Bone marrow (tissue), 2 donors: ENCODE measurements at places on chromosomes 7 and 10.

- no peak for DNase-seq
Observed at GRCh38 chr7:117014099-117014656, 60.9 kb downstream of the ST7 start.

GRCh38 chr10:117896517-117896916 is 150.2 kb downstream of the RAB11FIP2 start:
- DNase-seq, result no peak

DNA sequence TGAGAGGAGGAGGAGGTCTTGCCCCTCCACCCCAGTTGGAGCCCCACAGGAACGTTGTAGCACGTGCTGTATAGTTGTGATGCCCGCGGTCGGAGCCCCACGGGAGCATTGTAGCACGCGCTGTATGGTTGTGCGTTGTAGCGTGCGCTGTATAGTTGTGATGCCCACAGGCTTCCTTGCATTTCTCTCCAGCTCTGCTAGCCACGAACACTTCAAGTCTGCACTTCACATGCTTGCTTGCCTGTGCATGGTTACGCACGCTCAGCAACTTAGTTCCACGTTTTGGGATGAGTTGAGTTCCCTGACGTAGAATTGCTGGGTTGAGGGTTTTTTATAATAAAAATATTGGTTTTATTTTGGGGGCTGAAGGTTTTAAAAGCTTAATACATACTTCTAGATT is 41.6 kb downstream of the DNAJB6 start:
- DNase-seq, result no peak

DNA sequence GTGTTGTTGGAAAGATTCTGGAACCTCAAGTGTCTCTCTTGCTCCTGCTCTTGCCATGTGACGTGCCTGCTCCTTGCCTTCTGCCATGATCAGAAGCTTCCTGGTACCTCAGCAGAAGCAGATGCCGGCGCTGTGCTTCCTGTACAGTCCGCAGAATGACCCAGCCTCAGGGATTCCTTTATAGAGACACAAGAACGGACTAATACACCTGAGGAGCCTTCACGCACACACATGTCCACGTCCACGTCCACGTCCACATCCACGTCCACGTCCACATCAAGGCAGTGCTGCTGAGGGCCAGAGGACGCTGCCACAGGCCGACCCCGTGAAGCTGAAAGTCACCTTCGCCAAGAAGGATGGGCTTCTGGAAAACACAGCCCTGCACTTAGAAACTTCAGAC is 190.1 kb downstream of the MAD1L1 start:
- DNase-seq, result no peak

DNA sequence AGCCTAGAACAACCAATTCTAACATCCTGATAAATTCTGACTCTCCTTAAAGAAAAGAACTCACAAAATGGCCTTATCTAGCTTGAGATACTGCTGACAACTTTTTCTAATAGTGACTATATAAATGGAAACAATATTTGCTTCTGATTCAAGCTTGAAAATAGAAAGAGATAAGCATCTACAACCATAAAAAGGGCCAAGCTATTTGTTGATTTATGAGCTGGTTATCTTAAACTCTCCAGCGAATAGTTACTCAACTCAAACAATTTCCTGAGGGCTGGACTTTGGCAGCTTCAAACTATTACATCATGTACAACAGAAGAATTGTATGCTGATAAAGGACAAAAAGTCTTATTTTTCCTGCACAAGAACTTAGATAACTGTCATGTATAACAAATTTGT is 4.6 kb downstream of the USP54 start:
- no peak for DNase-seq

DNA sequence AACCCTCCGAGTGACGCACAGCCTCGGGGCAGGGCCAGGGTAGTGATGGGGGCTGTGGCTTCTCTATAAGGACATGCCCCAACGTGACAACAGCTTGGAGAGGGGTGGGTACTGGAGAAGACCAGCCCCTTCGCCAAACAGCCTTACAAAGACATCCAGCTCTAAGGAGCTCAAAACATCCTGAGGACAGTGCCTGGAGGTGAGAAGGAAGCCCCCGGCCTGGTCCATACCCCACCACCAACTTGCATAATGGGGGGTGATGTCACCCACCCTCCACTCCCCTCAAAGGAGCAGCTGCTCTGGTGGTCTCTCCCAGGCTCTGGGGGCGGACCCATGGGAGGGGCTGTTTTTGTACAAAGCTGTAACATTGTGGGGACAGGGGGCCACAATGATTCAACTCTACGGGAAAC is 15.1 kb downstream of the PRSS2 start:
- no peak for DNase-seq

DNA sequence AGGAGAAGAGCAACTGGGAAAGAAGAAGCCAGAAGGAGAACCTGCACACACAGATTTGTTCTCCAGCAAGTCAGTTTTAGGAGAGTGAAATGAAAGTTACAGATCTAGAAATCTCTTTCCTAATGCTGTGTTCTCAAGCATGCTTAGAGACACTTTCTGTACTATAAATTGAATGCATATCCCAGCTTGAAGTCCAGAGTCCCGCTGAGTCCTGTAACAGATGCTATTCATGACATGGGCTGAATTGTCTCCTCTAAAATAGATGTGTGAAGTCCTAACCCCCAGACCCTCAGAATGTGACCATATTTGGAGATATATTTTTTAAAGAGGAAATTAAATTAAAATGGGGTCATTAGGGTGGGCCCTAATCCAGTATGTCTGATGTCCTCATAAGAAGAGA is 46.9 kb upstream of the GJD4 start:
- DNase-seq, result no peak

- DNase-seq, result no peak
Observed at GRCh38 chr10:79140085-79140793, 71.5 kb downstream of the ZMIZ1 start.

DNA sequence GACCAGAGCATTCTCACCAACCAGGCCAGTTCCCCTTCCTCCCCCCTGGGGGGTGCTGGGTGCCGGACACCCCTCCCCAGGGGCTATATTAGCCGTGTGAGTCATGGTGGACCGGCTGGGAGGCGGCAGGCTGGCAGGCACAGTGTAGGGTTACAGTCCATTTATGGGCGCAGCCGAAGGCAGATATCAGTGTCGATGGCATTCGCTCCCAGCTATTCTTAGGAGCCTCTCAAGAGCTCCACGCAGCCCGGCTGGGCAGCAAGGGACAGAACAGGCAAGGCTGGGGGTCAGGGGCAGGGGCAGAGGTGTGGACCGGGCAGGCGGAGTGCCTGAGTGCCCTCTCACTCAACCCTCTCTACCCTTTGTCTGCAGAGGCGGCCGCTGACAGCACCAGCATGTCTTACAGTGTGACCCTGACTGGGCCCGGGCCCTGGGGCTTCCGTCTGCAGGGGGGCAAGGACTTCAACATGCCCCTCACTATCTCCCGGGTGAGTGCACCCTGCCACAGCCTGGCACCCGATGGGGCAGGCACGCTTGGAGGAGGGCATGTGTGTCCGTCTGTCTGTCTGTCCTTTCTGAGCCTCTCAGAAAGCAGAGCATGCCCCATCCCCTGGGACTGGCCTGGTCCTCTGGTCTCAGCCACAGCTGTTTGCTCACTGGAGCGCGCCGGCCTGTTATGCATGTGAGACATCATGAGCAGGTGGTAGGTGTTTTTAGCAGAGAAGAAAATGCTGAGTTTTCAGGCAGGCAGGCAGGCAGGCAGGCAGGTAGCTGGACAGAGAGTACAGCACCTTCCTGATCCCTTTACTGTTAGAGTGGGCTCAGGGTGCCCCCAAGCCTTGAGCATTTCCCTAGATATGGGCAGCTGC is at the start of gene LDB3:
LDB3 (plus strand) TSS at position 215 of the 869 bp plus-strand sequence; CDS start at position 396, 181 bp downstream.
- no peak for DNase-seq

DNA sequence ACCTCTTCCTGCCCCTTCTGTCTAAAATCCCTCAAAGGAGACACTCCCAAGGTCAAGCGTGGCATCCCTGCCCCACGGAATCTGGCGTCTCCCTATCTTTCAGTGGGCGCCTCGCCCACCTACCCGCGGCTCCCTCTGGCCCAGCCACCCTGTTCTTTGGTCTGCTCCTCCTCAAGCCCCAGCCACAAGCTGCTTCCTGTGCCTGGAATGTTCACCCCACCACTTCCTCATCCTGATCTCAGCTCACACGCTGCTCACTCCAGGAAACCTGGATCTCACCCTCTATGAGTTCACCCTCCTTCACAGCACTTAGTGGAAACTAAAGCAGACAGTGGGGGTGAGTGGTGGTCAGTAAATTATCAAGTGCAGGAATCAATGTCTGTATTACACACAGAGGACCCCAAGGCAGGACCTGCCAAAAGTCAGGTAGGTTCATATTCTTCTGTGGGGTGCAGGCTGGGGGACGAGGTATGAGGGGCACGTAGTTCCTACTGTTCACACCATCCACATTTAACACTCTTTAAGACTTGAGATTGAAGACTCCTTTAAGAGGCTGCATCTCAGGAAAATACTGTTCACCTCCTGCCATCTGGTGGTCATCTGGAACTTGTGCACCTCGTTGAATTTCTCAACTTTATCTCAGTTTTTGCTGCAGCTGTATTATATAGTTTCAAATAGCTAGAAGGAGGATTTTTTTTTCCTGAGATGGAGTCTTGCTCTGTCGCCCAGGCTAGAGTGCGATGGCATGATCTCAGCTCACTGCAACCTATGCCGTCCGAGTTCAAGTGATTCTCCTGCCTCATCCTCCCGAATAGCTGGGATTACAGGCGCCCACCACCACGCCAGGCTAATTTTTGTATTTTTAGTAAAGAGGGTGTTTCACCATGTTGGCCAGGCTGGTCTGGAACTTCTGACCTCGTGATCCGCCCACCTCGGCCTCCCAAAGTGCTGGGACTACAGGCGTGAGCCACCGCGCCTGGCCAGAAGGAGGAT is 166.6 kb downstream of the ARHGAP21 start:
- peak; percentile 29 for DNase-seq

GRCh38 chr10:86957471-86958115 is at the start of gene MMRN2:
Gene MMRN2 (minus strand): TSS chr10:86957615. CDS start chr10:86957541, 74 bp downstream.
- no peak for DNase-seq

DNA sequence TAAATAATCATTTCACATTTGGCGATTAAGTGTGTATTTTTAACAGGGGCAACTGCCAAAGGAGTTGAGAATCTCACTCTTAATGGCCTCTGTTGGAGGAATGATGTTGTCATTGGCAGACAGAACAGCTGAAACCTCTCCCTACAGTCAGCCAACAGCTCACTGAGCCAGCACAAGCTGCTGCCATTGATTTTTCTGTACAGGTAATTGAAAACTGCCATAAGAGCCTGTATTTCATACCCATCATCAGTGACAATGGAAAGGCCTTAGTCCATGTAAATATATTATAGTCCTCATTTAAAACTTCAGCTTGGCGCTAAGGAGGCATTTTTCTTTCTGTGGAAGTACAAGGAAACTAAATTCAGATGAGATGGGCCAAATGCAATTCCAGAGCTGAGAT is 28.1 kb upstream of the PTN start:
- DNase-seq, result no peak

DNA sequence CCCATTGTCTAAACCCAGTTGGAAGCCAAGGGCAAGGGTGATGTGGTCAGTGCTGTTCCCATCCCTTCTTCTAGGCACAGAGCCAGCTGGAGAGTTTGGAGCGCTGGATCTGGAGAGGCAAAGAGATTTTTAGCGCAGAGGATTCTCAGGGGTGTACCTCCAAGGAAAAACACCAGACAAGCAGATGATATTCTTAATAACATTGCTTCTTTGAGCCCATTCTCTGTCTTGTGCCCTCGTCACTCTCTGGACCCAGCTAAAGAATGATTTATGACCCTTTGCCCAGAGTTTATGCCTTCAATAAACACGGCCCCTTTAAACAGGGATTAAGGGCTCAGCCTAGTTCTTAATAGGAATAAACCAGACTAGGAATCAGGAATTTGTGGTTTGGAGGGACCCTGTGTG is 4.7 kb upstream of the HIP1 start:
- DNase-seq, result no peak

DNA sequence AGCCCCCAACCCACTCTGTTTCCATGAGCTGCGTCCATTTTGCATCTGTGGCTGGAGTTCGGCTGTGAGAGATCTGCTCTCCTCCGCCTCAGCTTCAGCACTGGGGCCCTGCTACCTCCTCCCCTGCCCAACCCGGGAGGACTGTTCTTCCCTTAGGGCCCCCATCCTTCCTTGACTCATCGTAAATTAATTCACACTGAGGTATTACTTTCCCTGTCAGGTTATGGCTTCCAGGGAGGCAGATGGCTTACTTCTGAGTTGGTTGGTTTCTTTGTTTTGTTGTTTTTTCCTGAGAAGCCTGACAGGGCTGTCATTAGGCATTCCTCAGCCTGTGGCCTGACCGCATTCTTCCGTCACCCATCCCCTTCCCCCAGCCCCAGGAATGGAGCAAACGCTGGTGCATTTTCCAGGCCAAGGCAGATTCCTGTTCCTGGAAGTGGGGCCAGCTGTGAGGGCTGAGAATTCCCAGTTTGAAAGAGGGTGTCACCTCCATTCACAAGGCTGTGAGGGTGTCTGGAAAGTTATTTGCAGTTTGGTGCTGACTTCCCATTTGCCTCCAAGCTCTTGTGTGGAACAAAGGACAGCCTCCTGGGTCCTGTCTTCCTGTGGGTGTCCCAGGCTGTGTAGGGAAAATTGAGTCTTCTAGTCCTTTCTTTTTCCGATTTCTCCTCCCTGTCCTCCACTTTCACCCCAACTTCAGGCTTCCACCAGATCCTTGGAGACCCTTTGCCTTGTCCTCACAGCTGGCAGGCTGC is 11.7 kb downstream of the CPA5 start:
- DNase-seq, result no peak

- no peak for DNase-seq
Observed at GRCh38 chr10:112531421-112531820, 84.4 kb downstream of the VTI1A start.

DNA sequence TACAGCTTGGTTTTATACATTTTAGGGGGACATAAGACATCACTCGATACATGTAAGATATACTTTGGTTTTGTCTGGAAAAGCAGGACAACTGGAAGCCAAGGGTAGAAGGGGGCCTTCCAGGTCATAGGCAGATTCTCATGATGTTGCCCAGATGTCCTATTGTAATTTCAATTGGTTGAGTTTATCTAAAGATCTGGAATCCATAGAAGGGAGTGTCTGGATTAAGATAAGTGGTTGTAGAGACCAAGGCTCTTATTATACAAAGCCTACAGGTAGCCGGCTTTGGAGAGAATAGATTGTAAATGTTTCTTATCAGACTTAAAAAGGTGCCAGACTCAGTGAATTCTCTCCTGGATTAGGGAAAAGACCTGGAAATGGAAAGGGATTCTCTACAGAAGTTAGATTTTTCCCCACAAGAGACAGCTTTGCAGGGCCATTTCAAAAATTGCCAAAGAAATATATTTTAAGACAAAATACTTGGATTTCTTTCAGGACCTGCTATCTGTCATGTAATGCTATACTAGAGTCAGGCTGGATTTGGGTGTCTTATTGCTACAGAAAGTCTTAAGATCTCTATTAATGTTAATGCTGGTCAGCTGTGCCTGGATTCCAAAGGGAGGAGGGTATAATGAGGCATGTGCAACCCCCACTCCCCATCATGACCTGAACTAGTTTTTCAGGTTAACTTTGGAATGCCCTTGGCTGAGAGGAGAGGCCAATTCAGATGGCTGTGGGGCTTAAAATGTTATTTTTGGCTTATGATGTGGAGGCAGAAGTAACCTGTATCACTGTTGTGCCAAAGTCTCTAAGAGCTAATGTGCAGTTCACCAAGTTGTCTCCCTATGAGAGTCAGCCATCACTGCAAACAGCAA is 511.1 kb upstream of the C7orf33 start:
- DNase-seq, result no peak
